Activated CD4-positive, alpha-beta T cell treated with anti-CD3 and anti-CD28 coated beads, Interleukin-2, amount 10 ng/mL, durations not matched to agents 7 days and 5 days (primary cell): ENCODE measurements at places on chromosomes 3 and 15. TPM values are rescaled to one million over a fixed set of nuclear protein-coding genes. Genes with fewer than 3 reads are reported as not detected.

DNA sequence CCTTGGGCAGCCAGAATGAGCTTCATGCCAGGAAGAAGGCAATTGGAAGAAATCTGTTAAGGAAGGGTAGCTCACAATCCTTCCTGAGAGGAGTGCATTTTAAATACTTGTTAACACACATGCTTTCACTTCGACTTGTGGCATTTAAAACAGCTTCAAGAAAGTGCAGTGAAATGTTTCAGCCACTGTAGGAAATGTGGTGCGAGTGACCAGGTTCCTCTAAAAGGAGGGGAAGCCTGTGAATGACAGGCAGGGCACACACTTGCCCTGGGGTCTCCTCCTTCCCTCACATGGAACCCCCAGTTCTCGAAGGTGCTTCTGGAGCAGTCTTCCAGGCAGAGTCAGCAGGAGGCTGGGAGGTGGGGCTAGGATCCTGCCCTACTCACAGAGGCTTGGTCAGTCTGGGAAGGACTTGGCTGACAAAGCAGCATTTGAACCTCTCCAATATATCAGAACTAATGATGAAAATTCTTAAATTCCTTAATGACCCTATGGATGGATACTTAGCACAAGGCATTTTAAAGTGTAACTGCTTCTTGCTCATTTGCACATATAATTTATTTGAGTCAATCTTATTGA is 358.6 kb downstream of the CHST2 start:
- no peak for DNase-seq

- no peak for DNase-seq
These were observed 242.6 kb upstream of the TOPAZ1 start for GRCh38 chr3:43998836-43999727.

GRCh38 chr15:64949383-64950186 is 37.9 kb downstream of the ANKDD1A start:
- DNase-seq: no peak

GRCh38 chr3:27679691-27680090 is 42.4 kb downstream of the EOMES start:
- DNase-seq: no peak

GRCh38 chr15:101313041-101313761 is 18.2 kb upstream of the SNRPA1 start:
- DNase-seq: no peak

DNA sequence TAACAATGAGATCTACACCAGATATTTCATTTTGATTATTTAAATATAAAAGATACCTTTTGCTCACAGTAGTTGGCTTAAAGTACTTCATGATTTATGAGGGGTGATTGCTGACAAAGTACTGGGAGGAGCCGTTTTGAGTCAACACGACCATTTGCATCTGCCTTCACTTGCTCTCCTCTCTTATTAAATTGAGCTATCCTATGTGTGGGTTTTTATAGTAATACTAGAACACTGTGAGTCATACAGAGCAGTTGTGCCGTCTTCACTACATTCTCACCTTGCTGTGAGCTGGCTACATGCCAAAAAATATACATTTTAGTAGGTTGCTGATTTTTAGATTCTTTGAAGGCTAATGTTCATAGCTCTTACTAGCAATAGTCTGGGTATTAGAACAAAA is 161.2 kb downstream of the ALCAM start:
- DNase-seq: no peak

DNA sequence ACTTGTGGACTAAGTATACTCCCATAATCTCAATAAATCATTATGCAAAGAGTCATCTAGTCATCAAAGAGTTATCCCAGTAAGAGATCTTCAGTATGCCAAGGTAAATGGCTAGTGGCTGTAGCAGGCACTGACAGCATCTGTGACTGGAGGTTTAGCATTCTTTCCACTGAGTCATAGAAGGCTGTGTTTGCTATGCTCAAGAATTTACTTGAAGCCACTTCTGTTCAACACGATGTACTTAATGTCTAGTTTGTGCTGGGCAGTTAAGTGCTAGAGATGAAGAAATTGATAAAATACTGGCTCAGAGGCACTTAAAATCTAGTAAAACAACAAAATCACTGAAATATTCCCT is 13.0 kb downstream of the ZBED2 start:
- DNase-seq: no peak

- DNase-seq: peak; percentile 79
These were observed 22.3 kb upstream of the SMCO1 start for GRCh38 chr3:196537319-196537984.

- no peak for DNase-seq
These were observed 58.6 kb downstream of the TMEM212 start for GRCh38 chr3:171901615-171902312.

DNA sequence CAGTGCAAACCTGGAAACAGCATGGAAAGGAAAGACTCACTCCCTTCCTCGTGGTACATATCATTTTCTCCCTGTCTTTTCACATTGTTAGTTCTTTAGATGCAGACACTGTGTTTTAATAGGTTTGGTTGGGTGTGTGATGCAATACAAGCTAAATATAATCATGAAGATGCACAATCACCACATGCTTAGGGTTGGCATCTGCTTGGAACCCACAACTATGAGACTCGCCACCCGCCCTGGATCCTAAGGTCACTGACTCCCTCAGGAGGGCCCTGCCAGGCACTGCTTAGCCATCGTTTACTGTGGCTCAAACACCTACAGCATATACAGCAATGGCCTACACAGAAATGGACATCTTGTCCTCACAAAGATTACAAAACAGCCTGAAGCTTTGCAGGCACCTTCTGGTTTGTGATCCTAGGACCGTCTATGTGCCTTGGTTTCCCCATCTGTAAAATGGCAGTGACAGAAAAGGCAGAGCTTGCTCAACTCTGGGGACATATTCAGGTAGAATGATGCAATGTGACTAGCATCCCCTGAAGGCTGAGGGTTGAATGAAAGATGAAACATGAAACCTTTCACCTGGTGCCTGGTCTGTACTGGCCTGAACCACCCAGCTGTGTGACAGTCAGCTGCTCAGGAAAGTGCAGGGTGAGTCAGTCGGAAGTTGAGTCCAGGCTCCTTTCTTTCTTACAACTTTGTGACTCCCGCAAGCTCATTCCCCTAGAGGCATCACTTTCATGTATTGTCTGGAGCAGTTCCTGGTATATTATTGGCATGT is 123.6 kb upstream of the PFN2 start:
- DNase-seq: no peak

GRCh38 chr15:54556231-54556630 is 578.0 kb downstream of the UNC13C start:
- no peak for DNase-seq

GRCh38 chr3:178827285-178827856 is 244.2 kb downstream of the ZMAT3 start:
- DNase-seq: no peak

GRCh38 chr3:54372232-54372631 is 249.9 kb downstream of the CACNA2D3 start:
- DNase-seq: no peak

DNA sequence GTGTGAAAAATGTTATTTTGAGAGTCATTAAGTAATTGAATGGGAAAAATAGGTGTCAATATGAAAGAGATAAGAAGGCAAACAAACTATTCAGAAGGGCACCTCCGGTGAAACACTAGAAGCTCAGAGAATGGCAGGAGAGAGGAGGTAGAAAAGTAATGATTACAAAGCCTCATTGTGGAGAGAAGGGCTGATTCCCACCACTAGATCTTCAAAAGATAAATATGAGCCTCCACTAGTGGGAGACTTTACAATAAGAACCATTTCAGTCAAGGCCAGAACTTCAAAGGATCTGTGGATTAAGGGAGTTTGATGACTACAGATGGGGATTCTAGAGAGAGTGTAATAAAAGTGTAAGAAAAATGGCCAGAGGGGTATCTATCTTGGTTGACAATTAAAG is 535.6 kb downstream of the NLGN1 start:
- no peak for DNase-seq

DNA sequence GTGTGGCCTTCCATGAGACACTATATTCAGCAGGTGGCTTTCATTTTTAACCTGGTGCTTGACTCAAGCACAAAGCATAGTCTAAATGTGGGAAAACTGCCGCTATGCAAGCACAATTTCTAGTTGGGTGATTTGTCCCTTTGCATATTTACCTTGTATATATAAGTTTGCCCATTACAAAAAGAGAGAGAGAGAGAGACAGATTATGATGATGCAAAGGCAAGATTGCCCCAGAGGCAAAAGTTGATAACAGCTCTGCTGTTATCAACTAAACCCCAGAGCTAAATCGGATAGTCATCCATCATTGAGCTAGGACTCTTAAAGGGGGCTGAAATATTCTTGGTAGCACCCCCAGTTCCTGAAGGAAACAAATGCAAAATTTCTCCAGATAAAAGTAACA is 141.5 kb downstream of the AQP9 start:
- no peak for DNase-seq

DNA sequence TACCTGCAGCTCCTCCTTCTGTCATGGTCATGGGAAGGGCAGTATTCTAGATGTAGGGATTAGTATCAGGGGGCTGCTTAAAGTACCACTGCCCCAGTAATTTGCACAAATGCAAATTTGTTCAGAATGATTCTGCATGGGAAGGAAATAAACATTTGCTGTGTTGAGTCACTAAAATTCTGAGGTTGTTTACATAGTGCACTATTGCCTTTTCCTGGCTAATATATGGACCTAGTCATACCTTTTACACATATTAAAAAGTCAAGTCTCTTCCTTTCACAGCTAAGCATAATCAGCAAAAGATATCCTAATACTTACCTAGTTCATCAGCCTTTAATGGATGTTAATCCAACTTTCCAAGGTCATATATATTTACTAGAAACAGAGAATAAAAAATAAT is 746.4 kb upstream of the NR2F2 start:
- DNase-seq: no peak

GRCh38 chr15:37793851-37794250 is 140.6 kb upstream of the TMCO5A start:
- DNase-seq: no peak

GRCh38 chr15:61151791-61152190 is 77.3 kb downstream of the RORA start:
- DNase-seq: no peak

- DNase-seq: no peak
These were observed 125.5 kb downstream of the GREM1 start for GRCh38 chr15:32843219-32843815.

GRCh38 chr3:182115328-182116015 is 403.7 kb downstream of the SOX2 start:
- DNase-seq: no peak

GRCh38 chr15:99755692-99756409 is 22.6 kb upstream of the LYSMD4 start:
- peak; percentile 53 for DNase-seq

GRCh38 chr15:28975766-28976179 is 90.0 kb downstream of the APBA2 start:
- DNase-seq: peak; percentile 86

- no peak for DNase-seq
These were observed 4.7 kb upstream of the FAM240A start for GRCh38 chr3:46607603-46608028.

DNA sequence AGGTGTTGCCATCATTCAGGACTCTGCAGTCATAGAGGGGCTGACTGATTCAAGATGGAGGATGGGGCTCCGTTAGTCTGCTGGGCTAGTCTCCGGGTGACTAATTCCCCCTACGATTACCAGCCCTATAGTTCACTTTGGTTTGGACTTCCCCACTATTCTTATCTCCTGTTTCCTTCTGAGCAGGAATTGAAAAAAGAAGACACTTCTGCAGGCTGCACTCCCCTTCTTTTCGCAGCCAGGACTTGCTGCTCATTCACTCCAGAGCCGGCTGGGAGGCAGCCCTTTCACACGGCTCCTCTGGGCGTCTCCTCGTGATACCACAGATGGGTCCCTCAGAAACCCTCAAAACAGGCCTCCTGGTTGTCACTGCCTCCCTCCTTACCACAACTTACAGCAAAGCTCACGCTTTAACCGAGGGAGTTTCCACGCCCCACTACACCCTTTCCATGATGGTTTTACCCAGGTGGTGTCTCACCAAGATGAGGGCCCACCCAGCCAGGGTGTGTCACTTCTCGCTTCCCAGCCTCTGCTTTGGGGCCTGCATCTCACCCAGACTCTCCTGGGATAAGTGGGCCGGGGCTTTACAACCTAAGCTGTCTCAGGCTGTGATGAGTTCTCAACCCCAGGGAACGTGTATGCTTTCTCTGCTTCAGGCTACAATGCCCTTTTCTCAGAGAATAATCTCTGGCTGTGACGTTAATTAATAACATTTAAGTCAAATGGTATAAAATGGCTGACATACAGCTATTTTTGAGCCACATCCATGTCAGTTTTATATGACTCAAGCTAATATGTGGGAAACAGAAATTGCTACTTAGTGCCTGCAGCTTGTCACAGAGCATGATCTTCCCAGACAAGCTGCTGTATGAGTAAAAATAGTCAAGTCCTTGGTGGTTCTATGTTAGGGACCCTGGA is 11.9 kb downstream of the CX3CR1 start:
- DNase-seq: peak; percentile 82

DNA sequence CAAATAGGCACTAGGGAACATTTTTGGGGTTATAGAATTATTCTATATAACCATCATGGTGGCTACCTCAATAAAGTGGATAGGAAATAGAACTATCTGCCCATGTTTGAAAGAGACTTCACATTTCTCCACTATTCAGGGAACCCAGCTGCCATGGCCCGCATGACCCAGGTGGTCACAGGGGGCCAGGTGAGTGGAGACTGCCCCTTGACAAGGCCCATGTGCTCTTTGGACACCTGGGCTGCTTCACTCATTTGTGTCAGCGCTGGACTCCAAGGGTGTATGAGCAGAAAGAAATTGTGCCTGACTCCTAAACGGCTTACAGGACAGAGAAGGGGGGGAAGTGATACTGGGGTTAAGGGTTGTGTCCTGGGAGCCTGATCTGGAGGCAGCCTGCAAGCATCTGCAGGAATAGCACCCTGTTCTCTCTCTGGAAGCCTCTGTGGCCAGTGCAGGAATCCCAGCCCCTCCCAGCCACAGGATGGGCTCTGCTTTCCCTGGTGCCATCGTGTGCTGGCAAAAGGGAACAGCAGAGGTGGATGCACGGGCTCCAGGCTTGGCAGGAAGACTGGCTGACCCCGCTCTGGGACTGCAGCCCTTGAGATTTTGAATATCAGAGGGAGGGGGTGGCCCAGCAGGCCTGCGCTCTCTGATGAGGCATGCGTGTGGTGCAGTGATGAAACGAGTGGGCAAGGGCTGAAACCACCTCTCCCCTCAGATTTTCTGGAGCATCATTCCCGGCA is 9.1 kb upstream of the C3orf22 start:
- no peak for DNase-seq

Gene IL17RB
- total RNA-seq: 2.9 TPM

Gene ADIPOQ
- not detected for total RNA-seq

Gene ADCY5
- not detected for total RNA-seq

Gene SKOR1
- 0.29 TPM for total RNA-seq

Gene IGSF10
- not detected for total RNA-seq

Gene ARHGAP31
- 2.4 TPM for total RNA-seq

Gene IL20RB
- 1.2 TPM for total RNA-seq

Gene PP2D1
- total RNA-seq: not detected

Gene PSTPIP1
- 135 TPM for total RNA-seq
